ENCODE measurements at places on chromosomes 5 and 9. TPM values are rescaled to one million over a fixed set of nuclear protein-coding genes. Genes with fewer than 3 reads are reported as not detected.

DNA sequence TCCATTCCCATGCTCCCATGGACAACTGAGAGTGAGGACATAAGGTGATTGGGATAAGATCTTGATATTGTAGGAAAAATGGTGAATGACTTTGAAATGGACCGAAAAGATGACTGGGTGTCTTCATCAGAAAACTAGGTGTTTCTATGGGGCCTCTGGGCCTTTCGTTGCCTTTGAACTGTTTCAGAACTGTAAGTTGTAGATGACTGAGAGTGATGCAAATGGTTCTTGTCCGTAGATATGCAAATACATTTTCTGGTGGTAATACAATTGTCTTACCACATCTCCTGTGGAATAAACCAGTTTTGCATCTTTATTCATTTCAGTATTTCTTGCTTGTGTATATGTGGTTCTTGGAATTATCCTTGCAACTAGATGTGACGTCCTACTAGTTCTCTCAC lies 16.0 kb upstream of the TEX48 start:
- DNase-seq, result no peak

The THBS4 gene
- total RNA-seq, result 0.42 TPM

GRCh38 chr5:66361070-66361469 lies 217.0 kb downstream of the SREK1 start:
- DNase-seq, result no peak

The CORO2A gene
- 0.16 TPM for total RNA-seq

DNA sequence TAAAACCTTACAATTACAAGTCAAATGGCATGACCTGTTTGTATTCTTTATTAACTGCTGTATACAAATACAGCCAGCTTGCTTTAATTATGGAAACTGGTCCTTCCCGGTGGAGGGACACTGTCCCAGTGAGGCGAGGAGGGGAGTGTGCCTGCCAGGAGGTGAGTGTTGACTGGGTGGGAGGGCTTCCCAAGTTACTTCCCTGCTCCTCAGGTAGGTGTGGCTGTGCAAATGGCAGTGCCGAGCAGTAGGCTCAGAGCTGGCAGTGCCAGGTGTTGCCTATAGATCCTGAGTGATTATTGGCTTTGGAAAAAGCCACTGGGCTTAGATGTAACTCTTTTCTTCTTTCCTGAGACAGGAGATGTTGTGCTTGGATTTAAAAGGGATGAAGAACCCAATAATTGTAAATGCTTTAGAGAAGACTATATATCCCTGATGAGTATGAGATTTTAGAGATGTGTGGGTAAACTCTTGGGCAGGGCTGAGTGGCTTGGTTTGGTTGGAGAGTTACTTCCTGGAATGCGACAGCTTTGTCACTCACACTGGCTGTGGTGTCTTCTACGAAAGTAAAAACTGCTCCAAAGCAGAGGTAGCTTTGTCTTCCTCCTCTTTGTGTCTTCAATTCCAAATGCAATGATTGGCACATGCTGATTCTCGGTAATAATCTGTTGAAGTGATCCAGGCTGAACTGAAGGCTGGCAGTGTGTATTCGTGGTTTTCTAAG lies 43.7 kb downstream of the GLRX start:
- no peak for DNase-seq

DNA sequence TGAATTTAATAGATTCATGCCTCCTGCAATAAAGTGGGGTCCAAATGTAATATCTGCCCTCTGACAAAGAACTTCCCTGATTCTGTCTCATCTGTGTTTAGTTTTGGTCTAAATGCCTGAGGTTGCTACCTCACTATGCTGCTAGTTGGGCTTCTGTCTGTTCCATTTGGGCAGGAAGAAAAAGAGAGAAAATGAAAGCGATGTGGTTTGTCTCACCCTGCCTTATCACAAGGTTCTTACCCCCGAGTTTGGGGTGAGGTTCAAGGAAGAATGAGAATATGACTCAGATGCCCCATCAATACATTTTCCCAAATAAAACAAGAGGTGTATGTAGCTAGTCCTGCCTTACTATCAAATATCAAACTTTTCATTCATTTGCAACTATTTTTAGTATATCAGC lies 132.1 kb upstream of the MTAP start:
- DNase-seq, result no peak

The SCGB3A2 gene
- total RNA-seq, result not detected

Data from SJSA1 (cell line).